ENCODE measurements at places on chromosomes 16 and 17.

GRCh38 chr16:78552106-78552675 is 452.7 kb downstream of the WWOX start:
- no peak for DNase-seq

DNA sequence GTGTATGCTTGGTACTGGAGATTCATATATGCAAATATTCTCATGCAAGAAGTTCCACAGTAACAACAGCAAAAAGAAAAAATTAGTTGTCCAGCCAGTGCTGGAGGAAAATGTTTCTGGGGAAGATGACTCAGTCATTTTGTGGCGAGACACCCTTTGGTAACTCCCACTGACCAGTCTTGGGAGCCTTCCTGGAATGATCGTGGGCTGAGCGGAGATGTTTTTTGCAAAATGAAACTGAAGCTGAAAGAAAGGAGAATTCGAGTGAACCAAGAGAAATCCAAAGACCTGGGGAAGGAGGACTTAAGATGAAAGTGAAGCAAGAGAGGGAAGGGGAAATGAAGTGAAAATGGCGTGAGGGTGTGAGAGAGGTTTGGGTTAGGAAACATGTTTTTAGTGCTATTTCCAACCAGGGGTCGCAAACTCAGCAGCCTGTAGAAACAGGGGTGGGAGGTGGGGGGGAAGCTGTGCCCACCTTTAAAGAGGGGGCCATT is 5.2 kb downstream of the ITPRIPL2 start:
- DNase-seq = no peak

DNA sequence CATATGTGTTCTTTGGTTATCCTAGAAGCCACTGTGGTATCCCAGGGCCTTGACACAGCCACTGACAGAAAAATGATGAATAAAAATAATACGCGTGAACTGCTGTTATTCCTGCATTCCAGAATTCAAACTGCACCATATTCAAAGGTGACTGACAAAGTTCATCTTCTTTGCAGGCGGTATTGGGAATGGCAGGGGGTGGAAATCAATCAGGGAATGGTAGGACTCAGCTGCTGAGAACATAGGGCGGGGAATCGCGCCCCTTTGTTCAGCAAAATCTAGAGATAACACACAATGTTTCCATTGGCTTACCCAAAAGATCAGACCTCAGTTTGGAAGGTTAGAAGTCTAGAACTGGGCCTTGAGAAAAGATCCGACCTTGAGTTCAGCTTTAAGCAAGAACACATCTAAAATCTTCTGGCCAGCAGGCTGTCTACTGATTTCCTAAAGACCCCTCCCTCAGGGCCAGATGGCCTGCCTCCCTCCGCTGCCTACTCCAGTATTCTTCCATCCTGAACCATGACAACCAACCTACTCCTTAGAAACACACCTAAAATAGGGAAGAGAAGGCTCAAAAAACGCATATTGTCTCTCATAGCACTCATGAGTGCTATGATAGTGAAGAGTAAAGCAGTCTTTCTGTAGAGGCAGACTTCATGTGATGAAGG is 34.1 kb downstream of the CDK5R1 start:
- DNase-seq = no peak

DNA sequence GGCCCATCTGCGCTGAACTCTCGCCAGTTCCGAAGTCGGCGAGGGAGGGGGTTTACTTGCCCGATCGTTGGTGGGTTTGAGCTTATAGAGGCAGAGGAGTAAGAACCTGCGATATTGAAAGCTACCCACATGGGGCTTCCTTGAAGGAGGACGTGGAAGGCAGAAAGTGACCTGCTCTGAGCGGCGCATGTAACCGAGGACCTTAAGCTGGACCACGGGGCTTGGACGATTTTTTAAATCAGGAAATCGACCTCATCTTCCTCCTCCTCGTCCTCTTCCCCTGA is 2.0 kb downstream of the PRAC2 start:
- DNase-seq = no peak

- no peak for DNase-seq
Observed at GRCh38 chr17:14068542-14069250, 608 bp upstream of the COX10 start.

- DNase-seq = no peak
Observed at GRCh38 chr16:680967-681745, 946 bp downstream of the STUB1 start.

DNA sequence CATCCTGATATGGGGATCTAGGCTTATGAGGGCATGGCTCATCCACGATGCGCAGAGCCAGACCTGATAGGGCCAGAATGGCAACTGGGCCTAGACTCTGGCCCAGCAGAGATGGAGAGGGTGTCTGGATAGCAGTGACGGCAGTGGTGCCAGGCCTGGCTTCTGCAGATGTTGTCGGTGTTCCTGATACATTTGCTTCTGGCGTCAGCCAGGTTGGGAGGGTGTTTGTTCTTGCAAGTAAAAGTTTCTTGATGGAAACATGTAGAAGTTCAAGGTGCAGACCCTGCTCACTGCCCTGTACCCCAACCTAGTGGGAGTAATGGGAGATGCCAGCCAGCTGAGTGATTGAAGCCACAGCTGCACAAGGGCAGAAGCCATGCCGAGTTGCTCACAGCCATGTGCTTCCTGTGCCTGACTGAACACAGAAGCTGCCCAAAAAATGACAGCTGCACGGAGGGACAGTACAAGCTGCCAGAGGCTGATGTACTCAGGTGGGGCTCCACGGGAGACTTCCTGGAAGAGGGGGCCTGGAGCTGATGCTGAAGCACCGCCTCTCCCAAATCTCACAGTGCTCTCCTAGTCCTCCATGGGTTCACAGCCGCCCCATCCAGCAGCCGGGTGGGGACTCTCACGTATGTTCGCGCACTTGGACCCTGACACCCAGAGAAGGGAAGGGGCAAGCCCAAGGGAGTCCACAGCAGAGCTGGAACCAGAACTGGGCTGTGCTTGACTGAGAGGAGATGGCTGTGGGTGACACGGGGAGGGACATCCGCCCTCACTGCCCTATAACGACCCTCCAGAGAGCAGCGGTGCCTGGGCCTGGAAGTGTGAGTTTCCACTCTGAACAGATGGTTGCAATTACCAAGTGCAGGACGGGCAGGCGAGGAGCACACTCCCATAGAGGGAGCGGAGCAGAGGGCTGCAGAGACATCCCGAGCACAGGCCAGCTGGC is 78.7 kb downstream of the N4BP1 start:
- DNase-seq = no peak

DNA sequence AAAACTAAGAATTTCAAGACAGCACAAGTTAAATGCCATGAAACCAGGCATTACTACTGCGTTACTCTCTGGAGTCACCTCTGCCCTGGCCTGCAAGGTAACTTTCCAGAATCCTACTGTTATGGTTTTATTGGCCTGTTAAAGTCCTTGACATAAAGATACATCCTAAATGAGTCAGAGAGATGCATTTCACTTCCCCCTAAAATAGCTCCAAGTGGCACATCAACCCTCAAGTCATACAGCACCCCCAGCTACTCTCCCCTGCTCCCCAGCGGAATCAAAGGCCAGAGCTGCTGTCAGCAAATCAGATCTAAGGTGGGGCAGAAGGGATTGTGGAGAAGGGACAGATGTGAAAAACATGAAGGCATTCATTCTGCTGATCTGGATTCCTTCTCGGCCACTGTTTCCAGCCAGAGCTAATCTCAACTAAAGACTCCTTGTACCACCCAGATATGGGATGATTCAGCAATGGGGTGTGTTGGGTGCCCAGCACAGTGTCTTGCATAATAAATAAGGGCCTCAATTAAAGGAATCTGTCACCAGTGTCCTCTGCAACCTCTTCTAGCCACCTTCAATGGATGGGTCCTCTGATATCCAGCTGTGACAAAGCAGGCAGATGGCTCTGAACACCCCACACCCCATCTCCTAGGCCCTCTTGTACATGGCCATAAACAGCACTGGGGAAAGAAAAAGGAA is 8.5 kb upstream of the CCL1 start:
- no peak for DNase-seq

GRCh38 chr16:75792771-75793492 is 66.6 kb upstream of the CPHXL start:
- DNase-seq = no peak

GRCh38 chr16:47939680-47940079 is 216.1 kb downstream of the ABCC12 start:
- DNase-seq = no peak
